Right lobe of liver (tissue), 6 donors: ENCODE measurements at places on chromosomes 5 and 9.

DNA sequence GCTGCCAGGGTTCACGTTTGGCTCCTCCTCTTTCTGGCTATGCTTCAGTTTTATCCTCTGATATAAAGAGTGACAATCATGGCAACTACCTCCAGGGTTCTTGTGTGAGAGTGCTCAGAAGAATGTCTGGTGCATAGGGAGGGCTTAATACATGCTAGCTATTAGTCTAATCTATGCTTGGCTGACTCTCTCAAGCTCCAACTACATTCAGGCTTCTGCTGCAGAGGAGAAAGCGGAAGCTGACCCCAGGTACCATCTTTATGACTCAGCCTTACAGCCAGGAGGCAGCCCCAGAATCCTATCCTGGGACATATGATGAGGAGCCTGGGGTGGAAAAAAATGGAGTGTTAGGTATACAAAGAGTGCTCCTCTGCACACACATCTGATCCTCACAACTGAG is 32.1 kb upstream of the RASGRF2 start:
- no peak for DNase-seq

- no peak for DNase-seq
Measured at GRCh38 chr5:176527246-176528222, 9.7 kb downstream of the RNF44 start.

DNA sequence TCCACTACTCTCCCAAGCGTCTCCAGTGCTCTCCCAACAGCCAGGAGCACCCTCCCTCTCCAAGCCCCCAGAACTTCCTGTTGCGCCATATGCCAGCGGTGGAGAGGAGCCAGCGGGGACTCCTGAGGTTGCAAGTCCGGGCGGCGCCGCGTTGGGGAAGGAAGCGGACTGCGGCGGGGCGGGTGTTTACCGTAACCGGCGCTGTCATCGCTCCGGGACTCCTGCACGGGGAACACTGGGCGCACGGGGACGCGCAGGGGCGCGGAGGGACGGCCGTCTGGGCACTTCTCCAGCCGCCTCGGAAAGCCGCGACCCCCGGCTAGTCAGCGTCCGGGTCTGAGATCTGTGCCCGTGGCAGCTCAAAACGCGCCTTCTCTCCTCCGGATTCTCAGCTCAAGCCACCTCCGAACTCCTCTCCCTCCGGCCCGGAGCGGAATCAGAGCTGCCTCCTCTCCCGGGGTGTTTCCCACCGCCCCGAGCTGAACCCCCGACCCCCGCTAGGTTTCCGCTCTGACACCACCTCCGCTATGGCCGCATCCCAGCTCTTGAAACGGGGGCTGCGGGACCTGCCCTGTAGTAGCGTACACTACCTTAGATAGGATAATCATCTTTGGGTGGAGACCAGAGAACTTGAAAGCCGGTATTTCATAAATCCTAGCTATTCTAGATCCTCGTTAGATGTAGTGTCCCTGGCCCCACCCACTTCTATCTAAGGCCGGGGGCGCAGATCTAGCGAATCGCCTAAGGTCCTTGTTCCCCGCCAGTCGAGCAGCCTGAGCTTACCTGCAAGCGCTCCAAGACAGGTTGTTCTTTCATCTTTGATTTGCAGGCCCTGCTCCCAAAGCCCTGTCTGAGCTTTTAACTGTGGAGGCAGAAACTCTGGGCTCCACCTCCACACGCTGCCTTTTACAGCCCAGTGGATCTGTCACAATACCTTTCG is at the start of gene TRPM6:
TSS of gene TRPM6 (minus strand) at position 881 of the 940 bp plus-strand sequence. CDS start at position 816, 65 bp downstream.
- peak; percentile 88 for DNase-seq

DNA sequence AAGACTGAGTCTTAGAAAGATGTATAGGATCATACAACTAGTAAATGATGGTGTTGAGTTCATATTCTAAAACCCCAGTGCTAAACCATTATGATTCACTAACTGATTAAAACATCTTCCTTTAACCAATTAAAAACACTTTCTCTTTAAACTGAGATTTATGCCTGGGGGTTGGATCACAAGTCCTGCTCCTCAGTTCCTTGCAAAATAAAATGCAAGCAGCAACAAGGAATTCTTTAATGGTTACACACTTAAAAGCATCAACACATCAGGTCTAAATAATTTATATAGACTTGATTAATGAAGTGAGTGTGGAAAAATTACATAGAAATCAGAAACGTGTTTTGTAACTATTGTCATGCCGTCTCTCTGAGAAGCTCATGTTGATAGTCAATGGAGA is 189.2 kb downstream of the TARS1 start:
- DNase-seq: no peak

DNA sequence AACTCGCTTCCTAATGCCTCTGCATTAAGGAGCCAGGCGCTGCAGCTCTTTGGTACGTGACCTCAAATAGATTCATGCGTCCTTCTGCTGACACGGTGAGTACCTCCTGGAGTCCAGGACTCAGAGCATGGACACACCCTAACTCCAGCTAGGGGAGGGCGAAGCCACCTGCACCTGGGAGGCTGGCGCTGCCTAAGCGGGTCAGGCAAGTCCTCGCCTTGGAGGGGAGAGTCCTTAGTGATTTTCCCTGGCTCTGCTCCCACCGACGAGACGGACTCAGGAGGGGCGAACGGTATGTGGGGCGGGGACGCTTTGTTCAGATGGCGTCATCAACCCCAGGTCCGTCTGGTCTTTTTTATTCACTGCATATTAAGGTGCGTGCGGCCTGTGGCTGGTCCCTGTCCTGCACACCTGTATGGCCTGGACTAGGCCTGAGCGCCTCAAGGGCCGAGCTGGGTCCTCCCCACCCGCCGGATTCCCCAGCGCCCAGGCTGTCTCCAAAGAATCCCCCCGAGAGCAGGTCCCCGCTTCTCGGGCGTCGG is 50.3 kb downstream of the NSUN2 start:
- DNase-seq: no peak

DNA sequence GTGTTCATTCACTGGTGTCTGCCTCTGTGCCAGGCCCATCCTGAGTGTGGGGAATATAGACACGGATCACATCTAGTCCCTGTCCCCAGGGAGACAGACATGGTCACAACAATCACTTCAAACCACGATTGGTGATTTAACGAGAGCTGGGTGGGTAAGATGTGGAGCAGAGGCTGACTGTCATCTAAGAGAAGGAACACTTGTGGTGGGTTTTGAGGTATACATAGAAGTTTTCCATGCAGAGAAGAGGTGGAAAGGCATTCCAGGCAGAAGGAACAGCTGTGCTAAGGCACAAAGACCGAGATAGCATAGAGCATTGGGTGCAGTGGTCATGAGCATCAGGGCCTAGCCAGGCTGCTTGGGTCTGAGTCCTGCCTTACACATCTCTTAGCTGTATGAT is 22.7 kb upstream of the WDR38 start:
- DNase-seq: no peak

- no peak for DNase-seq
Measured at GRCh38 chr5:108760512-108760911, 12.8 kb downstream of the FER start.
